Stimulated activated CD4-positive, alpha-beta T cell treated with anti-CD3 and anti-CD28 coated beads, Interleukin-4, amount 100 ng/mL, for 24 hours (primary cell): ENCODE measurements at places on chromosomes 1 and 21.

DNA sequence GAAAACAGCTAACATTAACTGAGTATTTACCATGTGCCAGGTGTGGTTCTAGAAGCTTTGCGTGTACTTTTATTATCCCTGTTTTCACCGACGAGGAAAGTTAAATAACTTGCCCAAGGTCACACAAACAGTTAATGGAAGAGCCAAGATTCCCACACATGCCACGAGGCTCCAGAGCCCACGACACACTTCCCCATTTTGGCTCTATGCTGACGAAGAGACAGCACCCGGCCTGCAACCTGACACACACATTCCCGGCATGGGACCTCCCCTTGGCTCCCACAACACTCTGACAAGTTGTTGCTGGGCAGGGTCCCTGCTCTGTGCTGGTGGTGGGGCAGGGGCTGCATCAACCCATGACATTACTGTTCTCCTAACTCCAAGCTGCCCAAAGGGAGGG, 52.8 kb downstream of the RAP1GAP start:
- no peak for DNase-seq

- DNase-seq: no peak
Measured at GRCh38 chr21:36867291-36867905, 99.1 kb downstream of the HLCS start.

DNA sequence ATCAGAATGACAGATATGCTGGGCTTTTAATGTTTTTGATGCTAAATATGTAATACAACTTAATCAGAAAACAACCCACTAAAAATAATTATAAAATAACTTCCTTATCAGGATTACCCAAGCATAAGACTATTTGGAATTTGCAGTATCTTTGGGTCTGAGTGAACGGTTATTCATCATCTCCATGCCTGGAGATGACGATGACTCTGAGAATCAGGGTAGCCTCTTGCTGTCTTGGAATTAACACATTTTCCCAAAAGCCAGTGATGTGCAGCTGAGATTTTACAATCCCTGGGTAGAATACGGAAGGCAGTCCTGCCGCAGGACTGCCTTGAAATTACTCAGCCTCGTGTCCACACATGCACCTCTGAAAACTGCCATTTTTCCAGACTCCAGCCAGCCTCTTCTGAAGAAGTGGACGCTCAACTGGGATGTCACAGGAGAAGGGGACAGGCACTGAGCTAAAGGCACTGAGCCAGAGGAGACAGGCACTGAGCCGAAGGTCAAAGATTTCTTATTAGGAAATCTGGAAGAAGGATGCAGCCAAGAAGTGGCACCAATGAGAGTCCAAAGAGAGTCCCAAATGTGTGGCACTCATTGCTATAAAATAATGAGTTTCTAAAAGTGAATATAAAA, 85.5 kb downstream of the PGBD5 start:
- no peak for DNase-seq

DNA sequence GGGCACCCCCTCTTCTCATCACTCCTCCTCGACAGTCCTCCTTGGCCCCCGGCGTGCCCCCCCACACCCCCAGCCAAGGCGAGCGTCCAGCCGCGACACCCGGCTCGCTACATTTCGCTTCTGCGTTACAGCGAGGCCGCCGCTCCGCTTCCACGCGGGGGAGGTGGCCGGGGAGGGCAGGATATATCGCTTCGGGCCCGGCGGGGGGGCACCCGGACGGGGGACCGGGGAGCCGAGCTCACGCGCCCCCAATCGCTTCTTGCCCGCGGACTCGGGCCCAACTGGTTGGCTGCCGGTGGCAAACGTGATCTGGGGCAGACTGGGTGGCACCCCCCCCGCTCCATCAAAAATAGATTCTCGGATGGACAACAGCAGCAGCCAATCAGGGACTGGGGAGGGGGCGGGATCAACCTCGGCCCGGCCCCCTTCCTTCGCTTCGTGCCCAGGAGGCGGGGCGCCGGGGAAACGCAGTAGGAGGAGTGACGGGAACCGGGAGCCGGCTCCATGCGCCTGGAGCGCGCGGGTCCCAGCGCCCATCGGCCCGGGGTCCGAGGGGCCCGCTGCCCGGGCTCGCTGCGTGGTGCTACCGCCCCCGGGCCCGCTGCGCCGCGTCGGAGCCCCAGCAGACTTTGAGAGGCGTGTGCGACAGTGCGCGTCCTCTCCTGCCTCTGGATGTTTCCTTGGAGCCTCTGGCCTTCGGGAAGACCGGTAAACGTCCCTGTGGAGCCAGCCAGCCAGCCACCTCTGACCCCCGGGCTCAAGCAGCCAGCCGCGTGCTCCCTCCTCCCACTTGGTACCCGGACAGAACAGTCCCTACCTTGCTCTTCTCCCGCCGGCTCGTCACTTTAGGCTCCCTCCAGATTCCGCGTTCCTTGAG, at the start of gene SLC41A1:
Gene SLC41A1, minus strand, starts transcription at position 321 of the 877 bp plus-strand sequence. CDS start 2,757 bp downstream, outside the sequence.
- DNase-seq: peak; percentile 91

- DNase-seq: no peak
Measured at GRCh38 chr21:42093991-42094421, 22.9 kb downstream of the UMODL1 start.

DNA sequence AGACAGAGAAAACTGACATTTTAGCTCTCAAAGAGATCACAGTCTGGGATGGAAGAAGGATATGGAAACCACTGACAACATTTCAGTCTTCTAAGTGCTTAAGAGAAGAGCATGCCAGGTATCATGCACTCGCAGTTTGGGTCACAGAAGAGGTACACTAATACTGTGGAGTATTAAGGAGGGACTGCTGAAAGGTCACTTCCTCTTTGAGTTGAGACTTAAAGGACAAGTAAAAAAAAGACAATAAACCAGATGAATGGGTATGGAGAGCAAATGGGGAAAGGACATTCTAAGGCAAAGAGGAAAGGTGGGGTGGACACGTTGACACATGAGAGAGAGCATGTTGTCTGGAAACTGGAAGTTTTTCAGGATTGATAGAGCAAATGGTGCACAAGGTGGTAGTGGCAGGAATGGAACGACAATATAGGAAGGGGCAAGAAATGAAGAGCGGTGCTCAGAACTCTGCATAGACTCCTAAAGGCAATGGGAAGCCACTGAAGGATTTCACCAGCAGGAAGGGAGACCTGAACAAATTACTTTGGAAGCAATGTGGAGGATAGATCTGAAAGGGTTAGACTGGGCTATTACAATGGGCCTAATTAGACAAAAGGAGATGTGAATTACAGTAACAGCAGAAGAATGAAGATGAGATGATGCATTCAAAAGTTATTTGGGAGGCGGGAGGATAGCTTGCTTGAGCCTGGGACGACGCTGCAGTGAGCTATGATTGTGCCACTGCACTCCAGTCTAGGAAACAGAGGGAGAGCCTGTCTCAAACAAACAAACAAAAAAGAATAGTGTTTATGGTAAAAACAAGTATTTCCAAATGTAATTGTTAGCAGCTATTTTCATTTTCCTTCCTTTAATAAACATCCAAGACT, 11.1 kb downstream of the DIPK1A start:
- DNase-seq: no peak

DNA sequence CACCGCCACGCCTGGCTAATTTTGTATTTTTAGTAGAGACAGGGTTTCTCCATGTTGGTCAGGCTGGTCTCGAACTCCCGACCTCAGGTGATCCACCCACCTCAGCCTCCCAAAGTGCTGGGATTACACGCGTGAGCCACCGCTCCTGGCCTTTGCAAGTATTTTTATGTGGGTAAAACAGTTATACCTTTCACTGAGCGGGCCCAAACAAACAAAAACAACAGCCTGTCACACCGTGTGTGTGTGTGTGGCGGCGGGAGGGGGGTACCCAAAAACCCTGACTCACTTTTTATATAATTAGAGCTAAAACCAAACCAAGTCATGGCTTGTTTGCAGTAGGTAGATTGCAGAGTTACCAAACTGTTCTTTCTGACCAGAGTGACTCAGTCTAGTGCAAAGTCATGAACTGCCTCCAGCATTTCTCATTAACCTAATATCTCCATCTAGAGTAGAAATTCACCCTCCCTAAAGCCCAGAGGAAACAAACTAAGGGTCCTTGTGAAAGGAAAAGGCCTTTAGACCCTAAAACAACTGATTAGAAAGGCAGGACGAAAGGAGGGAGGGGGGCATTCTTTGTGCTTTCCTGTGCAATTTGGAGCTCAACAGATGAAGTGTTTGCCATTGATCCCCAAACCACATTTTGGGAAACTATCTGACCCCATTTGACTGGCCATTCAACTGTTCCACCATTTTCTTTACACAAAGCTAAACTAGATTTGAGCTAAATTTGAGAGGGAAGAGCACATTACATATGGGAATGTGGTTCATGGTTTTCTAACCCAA, 181.0 kb downstream of the DHRS3 start:
- DNase-seq: peak; percentile 51

DNA sequence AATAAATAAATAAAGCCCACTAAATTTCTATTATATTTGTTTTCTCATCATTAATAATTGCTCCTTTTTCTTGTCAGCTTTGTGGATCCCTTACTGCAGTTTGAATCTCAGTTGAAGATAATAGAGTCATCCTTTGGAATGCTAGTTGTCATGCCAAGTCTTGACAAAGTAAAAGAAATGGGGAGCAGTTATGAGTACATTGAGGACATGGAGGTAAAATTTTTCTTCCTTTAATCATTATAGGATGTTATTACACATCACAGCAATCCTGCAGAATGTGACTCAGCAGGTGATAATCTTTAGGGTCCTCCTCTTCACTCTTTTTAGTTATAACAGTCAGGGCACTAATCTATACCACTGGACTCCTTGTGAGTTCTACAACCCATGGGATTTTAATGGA, 24.1 kb downstream of the MROH9 start:
- DNase-seq: no peak

- no peak for DNase-seq
Measured at GRCh38 chr21:34185026-34185750, 111.8 kb downstream of the MRPS6 start.

GRCh38 chr21:25887646-25888306, 153.0 kb downstream of the GABPA start:
- no peak for DNase-seq

- DNase-seq: no peak
Measured at GRCh38 chr21:45010096-45010495, 64.3 kb upstream of the ADARB1 start.

GRCh38 chr1:168342572-168343280, 62.0 kb downstream of the TBX19 start:
- DNase-seq: peak; percentile 91

GRCh38 chr1:21066356-21067012, 110.2 kb downstream of the EIF4G3 start:
- no peak for DNase-seq

DNA sequence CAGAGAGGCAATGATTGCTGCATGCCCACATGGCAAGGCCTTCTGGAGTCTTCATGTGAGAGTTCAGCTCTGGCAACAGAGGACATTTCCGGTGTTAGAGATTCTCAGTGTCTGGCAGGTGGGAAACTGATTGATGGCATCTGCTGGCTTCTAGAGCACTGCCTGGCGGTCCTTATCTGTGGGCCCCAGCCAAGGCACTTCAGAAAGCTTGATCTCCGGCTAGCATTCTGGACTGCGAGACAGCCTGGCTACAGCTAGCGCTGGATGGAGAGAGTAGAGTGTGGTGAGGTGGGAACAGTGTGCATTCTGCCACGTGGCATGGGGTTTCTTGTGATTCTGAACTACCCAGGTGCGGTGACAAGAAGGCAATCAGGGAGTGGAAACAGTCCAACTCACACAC, 9.4 kb downstream of the ZNF678 start:
- DNase-seq: no peak

DNA sequence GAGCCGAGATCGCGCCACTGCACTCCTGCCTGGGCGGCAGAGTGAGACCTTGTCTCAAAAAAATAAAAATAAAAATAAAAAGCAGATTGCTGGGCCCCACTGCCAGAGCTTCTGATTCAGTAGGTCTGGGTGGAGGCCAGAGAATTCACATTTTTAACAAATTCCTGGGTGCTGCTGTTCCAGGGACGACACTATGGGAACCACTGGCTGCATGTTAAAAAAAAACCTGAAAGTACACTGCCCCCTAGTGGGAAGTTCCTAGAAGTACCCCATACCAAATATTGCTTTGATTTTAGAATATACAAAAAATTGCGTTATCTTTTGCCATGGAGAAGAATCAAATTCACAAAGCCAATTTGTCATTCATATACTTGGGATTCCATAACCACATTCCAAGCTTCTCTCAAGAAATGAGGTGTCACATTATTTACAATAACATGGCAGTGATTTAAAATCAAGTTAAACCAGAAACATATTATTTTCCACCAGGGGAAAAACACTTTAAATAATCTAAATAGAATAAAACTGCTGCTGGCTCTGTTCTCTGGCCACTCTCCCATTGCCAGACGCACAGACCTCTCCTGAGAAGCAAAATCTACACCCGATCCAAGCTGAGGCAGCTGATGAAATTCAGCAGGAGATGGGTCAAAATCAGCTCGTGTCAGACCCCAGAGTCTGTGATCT, 27.4 kb downstream of the SYF2 start:
- DNase-seq: peak; percentile 15

DNA sequence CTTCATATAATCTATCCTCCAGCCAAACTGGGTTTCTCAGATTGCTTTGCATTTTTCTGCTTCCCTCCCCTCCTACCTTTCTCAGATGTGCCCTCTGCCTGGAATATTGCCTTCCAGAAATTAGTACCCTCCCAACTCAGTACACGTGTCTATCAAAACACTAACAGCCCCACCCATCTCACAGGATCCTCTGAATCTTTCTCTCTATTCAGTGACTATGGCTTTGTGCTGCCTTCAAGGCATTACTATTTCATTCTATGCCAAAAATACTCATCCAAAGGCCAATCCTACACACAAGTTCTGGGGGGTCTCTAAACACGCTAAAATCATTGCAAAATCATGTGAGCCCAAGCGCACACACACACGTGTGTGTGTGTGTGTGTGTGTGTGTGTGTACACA, 58.4 kb downstream of the ZNF281 start:
- DNase-seq: no peak

DNA sequence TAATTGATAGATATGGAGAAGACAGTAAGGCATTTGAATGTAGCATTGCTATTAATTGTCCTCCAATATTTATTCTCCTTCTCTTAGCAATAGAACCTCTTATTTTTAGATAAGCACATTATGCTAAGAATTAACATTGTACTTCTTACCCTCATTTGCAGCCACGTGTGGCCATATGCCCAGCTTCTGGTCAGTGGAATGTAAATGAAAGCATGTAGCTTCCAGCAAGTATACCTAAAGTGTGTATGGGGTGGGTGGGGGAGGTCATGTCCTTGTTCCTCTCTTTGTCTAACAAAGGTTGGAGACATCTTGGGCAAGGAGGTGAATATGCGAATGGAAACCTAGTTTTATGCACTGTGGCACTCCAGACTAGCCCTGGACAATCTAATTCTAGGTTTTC, 133.6 kb upstream of the HMCN1 start:
- DNase-seq: no peak

- no peak for DNase-seq
Measured at GRCh38 chr1:172268237-172268636, 152.2 kb upstream of the C1orf105 start.

GRCh38 chr1:182955596-182956588, 2.9 kb upstream of the SHCBP1L start:
- no peak for DNase-seq

GRCh38 chr1:87864676-87865075, 536.0 kb downstream of the LMO4 start:
- DNase-seq: no peak

GRCh38 chr1:103211073-103211472, 102.8 kb upstream of the COL11A1 start:
- DNase-seq: no peak

- DNase-seq: no peak
Measured at GRCh38 chr1:224300346-224300745, 29.6 kb downstream of the NVL start.
